H1 (cell line): ENCODE measurements at places on chromosomes 7 and 10.

GRCh38 chr10:17316488-17317170, 88.6 kb downstream of the VIM start:
- H3K27me3 ChIP-seq, result no peaks in the 10 kb centered on the region
- no peaks in the 10 kb centered on the region for H3K36me3 ChIP-seq
- DNase-seq, result no peak
- H3K27ac ChIP-seq, result no peak overlapping the region

DNA sequence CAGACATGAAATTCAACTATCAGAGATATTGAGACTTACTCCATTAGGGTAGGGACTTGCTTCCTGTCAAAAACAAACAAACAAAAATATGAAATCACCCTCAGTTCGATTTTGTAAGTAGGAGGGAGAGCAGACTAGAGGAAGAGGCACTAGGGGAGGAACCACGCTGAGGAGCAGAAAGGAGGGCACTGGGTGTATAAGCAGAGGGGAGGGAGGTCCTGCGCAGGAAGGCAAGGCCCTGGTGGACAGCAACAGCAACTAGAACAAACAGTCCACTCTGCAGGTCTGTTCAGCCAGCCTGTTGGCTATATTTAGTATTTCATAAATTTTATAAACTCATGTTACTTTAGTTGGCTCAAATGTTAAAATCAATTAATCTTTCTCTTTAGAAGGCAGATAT, 937.1 kb upstream of the C7orf33 start:
- H3K4me3 ChIP-seq, result no peak overlapping the region
- H3K27me3 ChIP-seq, result no peaks in the 10 kb centered on the region

GRCh38 chr7:147885869-147886268, 704.7 kb upstream of the C7orf33 start:
- H3K27ac ChIP-seq, result no peak overlapping the region
- H3K4me1 ChIP-seq, result no peaks in the 10 kb centered on the region

- H3K27me3 ChIP-seq, result no peaks in the 10 kb centered on the region
- H3K4me3 ChIP-seq, result no peak overlapping the region
- H3K27ac ChIP-seq, result no peak overlapping the region
- DNase-seq, result no peak
- no peaks in the 10 kb centered on the region for H3K4me1 ChIP-seq
Measured at GRCh38 chr7:40990841-40991240, 712.0 kb downstream of the INHBA start.

- peaks cover 13% of the 10 kb centered on the region for H3K4me1 ChIP-seq
- no peak overlapping the region for H3K4me3 ChIP-seq
- no peak overlapping the region for H3K27ac ChIP-seq
- no peaks in the 10 kb centered on the region for H3K36me3 ChIP-seq
- no peak for DNase-seq
Measured at GRCh38 chr7:20112696-20113095, 104.5 kb downstream of the MACC1 start.
